ENCODE measurements at places on chromosomes 5 and 9.

GRCh38 chr9:91768507-91768906, 181.5 kb downstream of the ROR2 start:
- DNase-seq: no peak

- DNase-seq: no peak
Measured at GRCh38 chr5:128085413-128085812, 1.8 kb downstream of the SLC12A2 start.

DNA sequence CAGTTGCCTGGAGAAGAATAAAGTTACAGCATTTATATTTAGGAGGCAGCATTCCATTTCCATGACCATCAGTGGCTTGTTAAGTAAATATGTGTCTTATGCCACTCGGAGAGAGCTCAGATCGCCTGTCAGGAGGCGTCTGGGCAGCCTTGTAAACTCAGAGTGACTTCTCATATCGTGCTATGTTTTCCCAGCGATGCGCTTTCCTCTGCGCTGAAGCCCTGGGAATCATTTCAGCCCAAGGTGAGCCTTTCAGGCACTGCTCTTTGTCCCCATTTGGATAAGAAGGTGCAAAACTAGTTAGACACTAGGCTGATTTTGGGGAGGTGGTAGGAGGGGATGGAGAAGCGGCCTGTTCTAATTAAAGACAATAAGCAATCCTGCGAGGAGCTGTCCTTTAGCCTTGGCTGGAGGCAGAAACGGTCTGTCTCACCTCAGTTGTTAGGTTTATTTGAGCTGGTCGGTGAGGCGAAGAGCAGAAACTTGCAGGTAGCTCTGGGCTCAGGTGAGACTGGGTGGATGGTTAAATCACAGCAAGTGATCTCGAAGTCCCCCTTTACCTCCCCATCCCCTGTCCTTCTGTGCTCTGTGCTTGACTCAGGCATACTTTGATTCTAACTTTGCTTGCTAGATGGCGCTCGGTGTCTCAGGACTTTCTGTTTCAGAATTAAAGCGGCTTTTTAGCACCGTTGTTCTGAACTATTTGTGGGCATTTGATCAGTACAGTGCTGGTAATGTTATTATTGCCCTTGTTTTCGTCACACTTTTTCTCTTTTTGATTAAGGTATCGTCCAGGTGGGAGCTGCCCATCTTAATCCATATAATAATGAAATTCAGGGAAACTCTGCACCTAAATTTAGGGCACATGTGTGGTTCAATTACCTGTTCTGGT, 24.6 kb downstream of the NR2F1 start:
- DNase-seq: no peak

DNA sequence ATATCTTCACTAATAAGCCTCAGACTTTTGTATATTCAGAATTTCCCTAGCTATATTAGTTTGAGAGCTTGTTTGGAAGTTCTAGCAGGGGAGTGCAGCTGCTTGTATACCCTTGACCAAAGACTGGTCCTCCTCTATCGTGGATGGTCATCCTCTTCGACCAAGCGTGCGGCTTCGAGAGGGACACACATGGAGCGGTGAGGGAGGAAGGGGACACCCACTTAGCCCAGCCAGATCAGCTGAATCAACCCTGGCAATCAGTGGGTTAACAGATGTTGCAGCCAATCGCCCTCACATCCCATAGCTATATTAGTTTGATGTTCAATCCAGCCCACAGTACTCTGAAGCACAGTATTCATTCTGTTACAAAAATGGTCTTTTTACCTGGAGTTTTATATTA, 3.2 kb downstream of the CAVIN4 start:
- no peak for DNase-seq

- DNase-seq: no peak
Measured at GRCh38 chr5:127718181-127718580, 15.0 kb downstream of the CCDC192 start.

- DNase-seq: no peak
Measured at GRCh38 chr9:13228431-13228830, 51.1 kb downstream of the MPDZ start.

DNA sequence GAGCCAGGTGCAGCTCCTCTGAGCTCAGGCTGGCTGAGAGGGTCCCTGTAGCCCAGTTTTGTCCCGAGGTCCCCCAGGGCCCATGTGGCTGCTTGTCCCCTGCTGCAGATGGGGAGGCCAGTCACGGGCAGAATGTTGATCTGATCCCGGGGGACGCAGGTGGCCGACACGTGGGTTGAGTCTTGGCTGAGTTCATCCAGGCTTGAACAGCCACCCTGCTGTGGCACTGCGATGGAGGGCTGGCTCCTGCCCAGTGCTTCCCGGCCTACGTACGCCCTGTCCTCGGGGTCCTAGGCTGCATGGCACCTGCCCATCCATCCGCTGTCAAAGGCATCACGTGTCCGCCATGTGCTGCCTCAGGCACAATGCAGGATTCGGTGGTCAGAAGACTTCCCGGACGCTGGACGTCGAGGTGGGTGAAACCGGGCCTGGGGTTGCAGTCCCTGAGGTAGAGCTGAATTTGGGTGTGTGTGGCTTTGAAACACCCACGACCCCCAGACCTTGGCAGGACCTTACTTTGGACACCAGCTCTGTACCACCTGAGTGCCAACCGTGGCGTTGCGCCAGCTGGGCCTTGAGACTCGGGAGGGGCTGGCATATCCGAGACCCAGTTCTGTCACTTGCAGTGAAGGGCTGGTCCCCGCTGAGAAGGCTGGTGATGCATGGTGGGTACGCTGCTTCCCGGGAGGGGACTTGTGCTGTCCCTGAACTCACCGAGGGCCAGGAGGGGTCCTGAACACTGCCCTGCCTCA, 22.3 kb downstream of the RXRA start:
- no peak for DNase-seq

DNA sequence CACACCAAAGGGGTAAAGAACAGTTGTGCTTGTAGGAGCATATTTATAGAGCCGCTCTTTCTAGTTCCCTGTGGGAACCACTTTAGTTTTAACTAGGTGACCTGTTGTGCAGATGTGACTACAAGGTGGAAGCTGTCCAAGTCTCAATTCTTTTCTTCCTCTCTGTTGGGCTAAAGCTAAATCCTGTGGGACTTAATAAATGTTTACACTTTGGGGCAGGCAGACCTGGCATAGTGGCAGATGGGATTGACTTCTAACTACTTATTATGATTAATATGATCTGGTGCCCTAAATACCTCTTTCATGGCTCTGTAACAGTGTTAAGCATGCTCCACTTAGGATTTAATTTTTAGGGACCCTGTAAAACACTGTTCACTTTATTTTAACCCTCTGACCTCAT, 265.3 kb downstream of the KCTD16 start:
- DNase-seq: no peak

Data from islet precursor cell (in vitro differentiated cells).